Fibroblast of lung (primary cell): ENCODE measurements at places on chromosomes 6 and 20. TPM values are rescaled to one million over a fixed set of nuclear protein-coding genes. Genes with fewer than 3 reads are reported as not detected.

DNA sequence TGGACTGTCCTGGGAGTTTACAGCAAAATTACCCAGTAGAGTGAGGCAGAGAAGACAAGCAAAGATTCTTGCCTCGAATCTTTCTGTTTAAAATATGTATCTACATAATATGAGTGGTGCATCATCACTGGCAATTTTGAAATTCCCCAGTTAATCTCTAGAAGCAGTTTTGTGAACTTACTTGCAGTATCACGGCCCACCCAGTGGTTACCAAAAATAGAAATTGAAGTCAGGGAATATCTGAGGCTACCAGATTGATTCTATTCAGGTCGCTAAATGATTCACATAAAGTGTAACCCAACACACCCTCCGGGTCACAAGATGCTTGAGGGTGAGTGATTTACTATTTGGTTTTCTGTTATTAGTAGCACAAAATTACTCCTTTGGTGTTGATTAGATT lies 111.9 kb downstream of the PPP1R14C start:
- DNase-seq: no peak

DNA sequence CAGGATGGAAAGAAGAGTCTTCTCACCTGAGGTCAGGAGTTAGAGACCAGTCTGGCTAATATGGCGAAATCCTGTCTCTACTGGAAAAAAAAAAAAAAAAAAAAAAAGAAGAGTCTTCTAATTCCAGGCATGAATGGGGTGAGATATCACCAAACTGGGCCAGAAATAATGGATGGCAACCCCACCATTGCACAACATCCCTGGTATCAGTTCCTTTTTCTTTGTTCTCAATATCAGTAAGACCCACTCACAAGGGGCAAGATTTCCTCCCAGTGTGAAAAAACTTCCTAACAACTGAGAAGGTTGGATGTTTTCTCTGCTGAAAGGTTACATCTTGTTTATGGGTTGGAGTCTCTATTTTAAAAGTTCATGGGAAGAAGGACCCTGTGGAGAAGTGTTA lies 23.6 kb upstream of the NR2E1 start:
- DNase-seq: no peak

The CCN2 gene
- total RNA-seq: 20.5 and 22.8 TPM in 2 replicates

The LY6G5C gene
- 0.51 and 0.83 TPM in 2 replicates for total RNA-seq

GRCh38 chr20:46898423-46898822 lies 3.8 kb downstream of the EYA2 start:
- no peak for DNase-seq

DNA sequence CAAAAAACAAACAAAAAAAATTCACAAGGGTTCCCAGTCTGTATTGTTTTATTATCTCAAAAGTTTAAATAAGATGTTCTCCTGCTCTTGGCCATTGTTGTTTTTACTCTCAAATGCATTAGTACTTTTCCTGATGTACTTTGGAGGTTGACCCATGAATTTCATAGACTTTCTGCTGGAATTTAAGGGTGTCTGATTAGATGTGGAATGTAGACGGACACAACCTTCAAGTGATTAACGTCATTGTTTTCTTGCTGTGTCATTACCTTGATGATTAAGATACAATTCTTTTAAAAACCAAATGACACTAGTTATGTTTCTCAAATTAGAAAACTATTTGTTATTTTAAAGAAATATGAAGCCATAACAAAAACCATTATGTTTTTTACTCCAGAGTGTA lies 421.4 kb upstream of the RUNX2 start:
- DNase-seq: no peak

- peak; percentile 98 for DNase-seq
Measured at GRCh38 chr20:45337367-45338120, 10.7 kb downstream of the SDC4 start.

GRCh38 chr6:34696189-34696738 lies 303 bp downstream of the ILRUN start:
- peak; percentile 34 for DNase-seq

GRCh38 chr6:7214468-7214867 lies 98.5 kb downstream of the SSR1 start:
- DNase-seq: no peak

The PRICKLE4 gene
- 0.26 TPM in 1 of 2 replicates, not detected in the other for total RNA-seq

The SYNJ2 gene
- total RNA-seq: 43.4 and 57.3 TPM in 2 replicates

GRCh38 chr6:133051240-133051639 lies 189.9 kb upstream of the EYA4 start:
- peak; percentile 48 for DNase-seq

- no peak for DNase-seq
Measured at GRCh38 chr20:34010405-34010931, 16.8 kb downstream of the RALY start.

GRCh38 chr6:145137425-145137824 lies 597.9 kb downstream of the EPM2A start:
- peak; percentile 50 for DNase-seq

DNA sequence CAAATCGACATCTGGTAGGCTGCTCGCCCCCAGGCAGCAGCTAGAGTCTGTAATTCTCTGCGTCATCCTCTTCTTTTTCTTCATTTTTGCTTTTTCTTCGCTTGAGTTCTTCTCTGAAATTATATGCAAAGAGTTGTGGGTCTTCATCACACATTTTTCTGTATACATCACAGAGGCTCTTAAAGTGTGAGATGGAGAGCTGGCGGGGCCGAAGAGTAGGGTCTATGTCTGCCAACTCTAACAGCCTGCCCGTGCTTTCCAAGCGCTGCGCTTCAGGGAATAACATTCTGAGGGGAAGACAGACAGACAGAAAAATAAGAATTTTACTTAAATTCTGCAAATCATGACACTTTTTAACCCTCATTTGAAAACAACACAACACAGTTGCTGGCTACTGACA lies 6.0 kb upstream of the CLDN20 start:
- no peak for DNase-seq

GRCh38 chr6:10541591-10541990 lies 20.4 kb downstream of the GCNT2 start:
- DNase-seq: no peak

DNA sequence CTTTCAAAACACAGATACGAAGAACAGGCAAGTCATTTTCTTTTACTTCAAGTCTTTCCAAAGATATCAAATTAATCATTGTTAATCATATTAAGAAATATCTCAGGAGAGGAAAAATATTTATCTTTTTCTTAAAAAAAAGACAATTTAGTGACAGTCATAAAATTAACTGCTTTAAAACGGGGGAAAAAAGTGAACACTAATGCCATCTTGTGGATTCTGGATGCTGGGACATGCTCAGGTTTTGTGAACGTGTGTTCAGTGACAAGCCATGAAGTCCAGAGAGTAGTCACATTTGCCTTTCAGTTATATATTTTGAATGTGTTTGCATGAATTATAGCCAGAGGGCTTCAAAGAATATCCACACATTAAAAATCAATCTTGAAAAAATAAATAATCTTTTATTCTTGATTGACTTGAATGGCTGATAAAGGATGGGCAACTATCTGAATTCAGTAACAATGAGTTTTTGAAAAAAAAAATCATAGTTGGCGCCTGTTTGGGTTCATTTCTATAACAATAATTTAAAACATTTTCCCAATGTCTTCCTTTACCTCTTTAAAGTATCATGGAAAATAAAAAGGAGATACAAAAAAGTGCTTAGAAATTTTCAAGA lies 74.7 kb upstream of the NOX3 start:
- peak; percentile 67 for DNase-seq

The CAGE1 gene
- total RNA-seq: under 0.01 and 0.17 TPM in 2 replicates

- peak; percentile 47 for DNase-seq
Measured at GRCh38 chr6:13485923-13486562, 1.4 kb downstream of the GFOD1 start.

GRCh38 chr6:39401376-39401775 lies 78.9 kb upstream of the KCNK16 start:
- DNase-seq: no peak

The ENPP3 gene
- 0.17 and 0.26 TPM in 2 replicates for total RNA-seq

DNA sequence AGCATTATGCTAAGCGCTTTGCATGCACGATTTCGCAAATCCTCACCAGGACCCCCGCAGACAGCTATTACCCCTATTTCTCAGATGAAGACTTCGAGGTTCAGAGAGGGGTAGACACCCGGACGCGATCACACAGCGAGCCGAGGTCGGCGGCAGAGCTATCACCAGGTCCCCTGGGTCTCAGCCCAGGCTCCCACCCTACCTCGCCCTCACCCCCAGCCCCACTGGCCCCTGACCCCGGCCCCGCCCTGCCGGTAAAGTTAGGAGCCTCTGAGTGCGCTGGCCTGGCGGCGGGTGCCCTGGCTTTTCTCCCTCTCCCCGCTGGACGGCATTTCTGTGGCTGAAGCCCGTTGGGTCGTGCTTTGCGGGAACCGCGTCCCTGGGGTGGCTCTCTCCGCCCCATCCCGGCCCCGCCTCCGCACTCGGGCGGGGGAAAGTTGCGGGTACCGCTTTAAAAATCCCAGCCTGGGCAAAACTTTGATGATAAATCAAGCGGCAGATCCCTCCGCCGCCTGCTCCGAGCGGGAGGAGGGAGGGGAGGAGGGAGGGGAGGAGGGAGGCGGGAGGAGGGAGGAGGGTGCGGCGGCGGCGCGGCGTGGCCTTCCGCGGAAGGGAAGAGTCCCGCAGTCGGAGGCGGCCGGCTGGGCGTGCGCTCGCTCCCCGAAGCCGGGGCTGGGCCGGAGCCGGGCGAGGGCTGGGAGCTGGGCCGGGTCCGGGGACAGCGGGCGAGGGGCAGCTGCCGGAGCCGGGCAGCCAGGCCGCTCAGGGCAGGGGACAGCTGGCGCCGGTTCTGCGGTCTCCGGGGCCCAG lies at the start of gene VSTM2L:
VSTM2L (plus strand) TSS at position 624 of the 810 bp plus-strand sequence. CDS start 224 bp downstream, outside the sequence.
- DNase-seq: peak; percentile 79

DNA sequence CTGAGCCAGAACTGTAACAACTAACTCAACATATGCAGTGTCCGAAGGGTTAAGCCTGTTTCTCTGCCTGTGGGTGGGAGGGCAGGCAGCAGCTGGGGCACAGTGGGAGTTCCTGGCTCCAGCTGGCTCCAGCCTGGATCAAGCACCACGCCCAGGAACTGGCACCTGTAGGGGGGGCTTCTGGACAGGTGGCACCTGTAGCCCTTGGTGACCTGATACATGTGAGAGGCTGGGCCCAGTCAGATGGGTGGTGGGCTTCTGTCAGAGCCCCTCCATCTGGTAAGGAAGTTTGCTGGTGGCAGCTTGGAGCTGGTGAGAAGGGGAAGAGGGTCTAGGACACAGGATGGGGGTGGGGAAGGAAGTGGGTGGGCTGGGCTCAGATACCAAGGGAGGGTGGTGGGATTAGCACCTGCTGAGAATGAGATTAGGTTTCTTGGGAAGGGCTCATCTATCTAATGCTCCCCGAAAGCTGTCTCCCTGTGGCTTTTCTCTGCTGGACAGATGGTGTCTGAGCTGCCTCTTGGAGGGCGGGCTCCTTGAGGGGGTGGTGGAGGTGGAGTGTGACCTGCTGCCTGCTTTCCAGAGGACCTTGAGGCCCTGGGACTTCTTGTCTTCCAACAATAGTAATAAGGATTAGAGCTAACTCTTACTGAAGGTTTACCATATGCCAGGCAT lies 28.5 kb downstream of the BCL2L1 start:
- DNase-seq: no peak

DNA sequence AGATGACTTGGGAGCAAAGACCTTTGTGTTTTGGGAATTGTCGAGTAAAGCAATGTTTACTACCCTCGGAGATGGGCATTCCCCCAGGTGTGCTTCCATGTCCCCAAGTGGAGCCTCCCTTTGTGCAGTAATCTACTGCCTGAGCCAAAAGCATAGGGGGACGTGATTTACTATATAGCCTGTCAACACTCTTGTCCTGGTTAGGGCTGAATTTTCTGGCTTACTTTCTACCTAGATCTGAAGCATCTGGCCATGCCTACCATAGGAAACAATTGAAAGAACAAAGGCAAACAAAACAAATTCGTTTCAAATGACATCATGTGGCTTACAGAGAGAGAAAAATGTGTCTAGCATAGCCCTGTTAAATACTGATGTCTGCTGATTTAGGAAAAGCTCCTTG lies 350.6 kb downstream of the SAMD5 start:
- no peak for DNase-seq

DNA sequence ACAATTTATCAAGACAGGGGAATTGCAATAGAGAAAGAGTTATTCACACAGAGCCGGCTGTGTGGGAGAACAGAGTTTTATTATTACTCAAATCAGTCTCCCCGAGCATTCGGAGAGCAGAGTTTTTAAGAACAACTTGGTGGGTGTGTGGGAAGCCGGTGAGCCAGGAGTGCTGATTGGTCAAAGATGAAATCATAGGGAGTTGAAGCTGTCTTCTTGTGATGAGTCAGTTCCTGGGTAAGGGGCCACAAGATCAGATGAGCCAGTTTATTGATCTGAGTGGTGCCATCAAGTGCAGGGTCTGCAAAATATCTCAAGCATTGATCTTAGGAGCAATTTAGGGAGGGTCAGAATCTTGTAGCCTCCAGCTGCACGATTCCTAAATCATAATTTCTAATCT lies 50.0 kb upstream of the ECI2 start:
- no peak for DNase-seq

GRCh38 chr6:113862112-113862511 lies 5.0 kb downstream of the MARCKS start:
- no peak for DNase-seq

- DNase-seq: peak; percentile 82
Measured at GRCh38 chr6:11412011-11412424, 125.5 kb upstream of the TMEM170B start.

The PRDM1 gene
- total RNA-seq: 2.3 and 5.4 TPM in 2 replicates

The SNPH gene
- total RNA-seq: 9.5 and 18.5 TPM in 2 replicates

The SAMD5 gene
- 3.1 and 4.0 TPM in 2 replicates for total RNA-seq

The CLIC5 gene
- total RNA-seq: not detected in 2 replicates
